ENCODE measurements at places on chromosomes 1 and 21.

DNA sequence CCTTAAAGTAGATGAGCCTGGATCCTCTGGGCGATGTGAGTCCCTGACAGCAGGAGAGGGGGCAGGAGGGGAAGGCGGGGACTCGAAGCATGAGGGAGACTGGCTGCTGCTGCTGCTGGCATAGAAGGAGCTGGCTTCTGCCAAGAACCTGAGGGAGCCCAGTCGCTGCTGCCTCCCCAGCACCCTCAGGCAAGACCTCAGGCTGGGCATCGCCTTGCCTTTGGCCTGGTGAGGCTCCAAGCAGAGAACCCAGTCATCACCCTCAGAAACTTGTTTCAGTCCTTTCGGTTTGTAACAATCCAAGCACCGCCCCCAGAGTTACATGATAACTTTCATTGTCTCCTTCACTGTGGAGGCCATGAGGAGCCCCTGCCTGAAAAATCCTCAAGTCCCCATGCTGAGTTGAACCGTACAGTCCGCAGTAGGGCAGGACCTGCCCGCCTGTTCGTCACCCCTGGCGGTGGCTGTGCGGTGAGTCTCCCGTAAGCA lies 38.8 kb downstream of the POFUT2 start:
- DNase-seq, result no peak

DNA sequence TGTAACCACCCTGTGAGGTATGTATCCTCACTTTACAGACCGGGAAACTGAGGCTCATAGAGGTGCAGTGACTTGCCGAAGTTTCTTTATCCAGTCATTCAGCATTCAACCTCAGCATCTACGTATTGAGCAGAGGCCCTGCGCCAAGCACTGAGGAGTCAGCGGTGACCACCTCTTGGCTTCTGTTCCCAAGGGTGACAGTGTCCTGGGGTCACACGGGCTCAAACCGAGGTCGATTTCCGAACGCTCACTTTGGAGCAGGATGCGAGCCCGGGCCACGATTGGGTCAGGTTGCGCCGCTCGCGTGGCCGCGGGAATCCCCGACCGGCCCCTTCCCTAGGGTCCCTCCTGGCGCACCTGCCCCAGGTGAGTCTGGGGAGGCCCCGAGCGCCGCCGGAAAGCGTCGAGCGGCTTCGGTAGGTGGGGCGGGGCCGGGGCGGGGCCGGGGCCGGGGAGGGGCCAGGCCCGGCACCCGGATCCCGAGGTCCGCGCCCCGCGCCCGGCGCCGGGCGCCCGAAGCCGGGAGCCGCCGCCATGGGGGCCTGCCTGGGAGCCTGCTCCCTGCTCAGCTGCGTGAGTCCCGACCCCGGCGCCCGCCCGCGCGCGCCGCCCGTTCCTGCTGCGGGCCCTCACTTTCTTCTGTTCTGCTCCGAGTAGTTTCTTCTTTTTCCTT lies at the start of gene SERINC2:
Gene SERINC2 (plus strand): TSS at position 482 of the 673 bp plus-strand sequence. CDS start 53 bp downstream, at position 535.
- DNase-seq, result no peak

DNA sequence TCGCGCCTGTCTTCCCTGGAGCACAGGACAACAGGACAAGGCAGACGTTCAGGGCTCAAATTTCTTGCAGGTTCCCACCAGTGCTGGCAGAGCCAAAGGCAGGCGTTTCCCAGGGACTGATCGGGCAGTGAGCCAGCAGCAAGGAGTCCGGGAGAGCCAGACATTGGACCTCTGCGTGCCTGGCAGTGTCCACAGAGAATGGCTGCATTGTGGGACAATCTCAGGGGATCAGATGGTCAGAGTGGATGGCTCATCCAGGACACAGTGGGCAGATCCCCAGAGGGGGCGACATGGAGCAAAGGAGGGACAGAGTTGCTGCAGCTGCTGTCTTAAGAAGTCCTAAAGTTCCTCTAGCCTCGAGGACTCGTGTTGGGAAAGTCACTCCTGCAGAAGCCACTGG lies 4.6 kb downstream of the TMEM63A start:
- DNase-seq, result no peak

DNA sequence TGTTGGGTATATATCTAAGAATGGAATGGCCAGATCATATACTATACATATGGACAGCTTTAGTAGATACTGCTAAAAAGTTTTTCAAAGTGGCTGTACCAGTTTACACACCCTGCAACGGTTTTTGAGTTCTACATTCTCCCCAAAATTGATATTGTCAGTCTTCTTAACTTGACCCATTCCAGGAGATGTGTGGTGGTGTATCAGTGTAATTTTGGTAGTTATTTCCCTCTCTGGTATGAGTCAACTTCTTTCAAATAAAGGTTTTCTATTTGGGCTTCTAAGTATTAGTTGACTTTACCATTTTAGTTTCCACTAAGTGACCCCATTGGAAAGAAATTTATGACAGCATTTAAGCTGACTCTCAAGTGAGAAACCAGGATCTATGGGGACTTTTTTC lies 29.2 kb downstream of the INKA2 start:
- DNase-seq, result no peak

- DNase-seq, result no peak
Measured at GRCh38 chr1:183129921-183130690, 56.0 kb upstream of the LAMC2 start.

GRCh38 chr1:160108888-160109662 lies 6.5 kb upstream of the ATP1A2 start:
- DNase-seq, result peak; percentile 23

GRCh38 chr1:167949785-167950184 lies 12.9 kb upstream of the MPC2 start:
- no peak for DNase-seq

DNA sequence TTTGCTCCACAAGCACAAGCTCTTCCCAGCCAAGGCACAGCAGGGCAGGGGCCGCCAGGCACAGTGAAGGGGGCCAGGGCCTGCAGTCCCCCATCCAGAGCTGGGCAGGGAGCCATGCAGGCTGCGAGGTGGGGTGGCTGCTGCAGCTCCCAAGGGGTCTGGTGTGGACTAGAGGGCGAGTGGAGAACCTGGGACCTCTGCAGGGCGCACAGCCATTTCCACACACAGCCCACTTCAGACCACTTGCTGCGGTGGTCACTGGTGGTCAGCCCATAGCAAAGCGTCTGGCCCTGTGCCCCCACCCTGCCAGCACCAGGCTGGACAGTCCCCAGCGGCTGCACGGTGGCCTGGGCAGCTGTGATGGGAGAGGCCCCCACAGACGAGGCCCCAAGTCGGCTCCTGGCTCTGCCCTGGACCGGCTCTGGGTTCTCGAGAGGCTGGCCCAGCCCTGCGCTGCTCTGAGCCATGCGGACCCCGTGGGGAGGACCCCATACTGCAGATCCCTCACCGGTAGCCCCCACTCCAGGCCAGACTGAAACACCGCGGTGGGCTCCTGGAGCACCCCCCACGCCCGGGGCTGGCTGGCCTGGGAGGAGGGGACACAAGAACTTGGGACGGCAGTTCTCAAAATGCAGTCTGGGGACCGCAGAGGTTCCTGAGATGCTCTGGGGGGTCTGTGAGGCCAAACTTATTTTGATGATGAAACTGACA lies 47.1 kb upstream of the COL6A2 start:
- no peak for DNase-seq

DNA sequence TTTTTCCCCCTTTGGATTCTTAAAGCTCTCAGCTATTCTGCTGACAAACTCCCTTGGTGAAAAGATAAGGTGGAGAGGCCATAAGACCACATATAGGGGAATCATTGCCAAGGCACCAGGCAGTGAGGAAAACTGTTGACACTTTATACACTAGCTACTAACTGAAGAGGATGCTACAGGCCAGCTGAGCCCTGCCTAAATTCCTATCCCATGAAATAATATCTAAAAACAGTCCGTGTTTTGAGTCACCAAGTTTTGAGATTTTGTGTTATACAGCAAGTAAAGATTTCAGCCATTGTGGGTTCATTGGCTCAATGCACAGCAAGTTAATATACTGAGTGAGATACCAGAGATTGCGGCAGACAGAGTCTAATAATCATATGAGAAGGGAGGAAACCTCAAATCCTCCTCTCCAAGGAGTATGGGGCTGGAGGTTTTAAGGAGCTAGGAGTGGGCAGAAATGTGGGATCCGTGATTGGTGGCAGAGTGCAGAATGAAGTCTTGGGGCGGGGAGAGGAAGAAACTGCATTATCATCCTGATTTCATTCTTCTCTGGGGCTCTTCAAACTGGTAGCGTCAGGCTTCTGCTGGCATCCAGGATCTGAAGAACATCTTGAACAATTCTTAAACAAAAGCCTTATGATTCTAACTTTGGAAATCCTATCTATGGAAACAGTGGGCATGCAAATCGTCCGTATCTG lies 9.2 kb downstream of the CLDN8 start:
- DNase-seq, result no peak

GRCh38 chr1:192575499-192576189 lies at the start of gene RGS1:
RGS1 (plus strand) TSS chr1:192575773; CDS start chr1:192575793, 20 bp downstream.
- no peak for DNase-seq

DNA sequence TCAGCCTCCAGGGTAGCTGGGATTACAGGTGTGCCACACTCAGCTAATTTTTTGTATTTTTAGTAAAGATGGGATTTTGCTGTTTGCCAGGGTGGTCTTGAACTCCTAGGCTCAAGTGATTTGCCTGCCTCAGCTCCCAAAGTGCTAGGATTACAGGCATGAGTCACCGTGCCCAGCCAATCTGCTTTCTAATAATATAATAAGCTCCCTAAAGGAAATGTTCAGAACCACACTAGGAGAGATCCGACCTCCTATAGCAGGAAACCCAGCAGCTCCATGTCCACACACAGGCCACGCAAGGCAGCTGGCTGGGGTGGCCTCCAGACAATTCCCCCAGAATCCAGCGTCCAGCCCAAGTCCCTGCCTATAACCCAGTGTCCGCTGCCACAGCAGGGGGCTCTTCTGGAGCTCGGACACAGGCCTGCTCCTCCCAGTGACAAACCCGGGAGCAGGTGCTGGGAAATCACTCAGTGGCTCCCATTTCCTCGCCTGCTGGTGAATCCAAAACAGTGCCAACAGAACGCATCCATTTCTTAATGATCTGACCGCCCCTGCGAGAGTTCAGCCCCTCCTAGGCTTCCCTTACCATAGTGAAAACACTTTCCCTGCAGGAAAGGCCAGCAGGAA lies 7.5 kb downstream of the RIPK4 start:
- no peak for DNase-seq

DNA sequence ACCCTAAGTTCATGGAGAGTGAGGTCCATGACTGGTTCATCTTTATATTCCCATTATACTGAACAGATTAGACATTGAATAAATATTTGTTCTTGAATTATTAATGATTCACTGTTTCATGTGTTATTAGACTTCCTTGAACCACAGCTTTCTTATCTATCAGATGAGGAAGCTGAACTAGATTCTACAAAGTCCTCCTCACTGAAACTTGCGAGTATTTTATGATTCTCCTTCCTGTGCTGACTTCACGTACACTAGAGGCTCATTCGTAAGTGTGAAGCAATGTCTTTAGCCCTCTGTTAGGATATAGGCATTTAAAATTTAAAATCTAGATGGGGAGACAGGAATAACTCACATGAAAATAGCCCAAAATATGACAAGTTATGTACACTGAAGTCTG lies 95.6 kb upstream of the IRF2BP2 start:
- no peak for DNase-seq

DNA sequence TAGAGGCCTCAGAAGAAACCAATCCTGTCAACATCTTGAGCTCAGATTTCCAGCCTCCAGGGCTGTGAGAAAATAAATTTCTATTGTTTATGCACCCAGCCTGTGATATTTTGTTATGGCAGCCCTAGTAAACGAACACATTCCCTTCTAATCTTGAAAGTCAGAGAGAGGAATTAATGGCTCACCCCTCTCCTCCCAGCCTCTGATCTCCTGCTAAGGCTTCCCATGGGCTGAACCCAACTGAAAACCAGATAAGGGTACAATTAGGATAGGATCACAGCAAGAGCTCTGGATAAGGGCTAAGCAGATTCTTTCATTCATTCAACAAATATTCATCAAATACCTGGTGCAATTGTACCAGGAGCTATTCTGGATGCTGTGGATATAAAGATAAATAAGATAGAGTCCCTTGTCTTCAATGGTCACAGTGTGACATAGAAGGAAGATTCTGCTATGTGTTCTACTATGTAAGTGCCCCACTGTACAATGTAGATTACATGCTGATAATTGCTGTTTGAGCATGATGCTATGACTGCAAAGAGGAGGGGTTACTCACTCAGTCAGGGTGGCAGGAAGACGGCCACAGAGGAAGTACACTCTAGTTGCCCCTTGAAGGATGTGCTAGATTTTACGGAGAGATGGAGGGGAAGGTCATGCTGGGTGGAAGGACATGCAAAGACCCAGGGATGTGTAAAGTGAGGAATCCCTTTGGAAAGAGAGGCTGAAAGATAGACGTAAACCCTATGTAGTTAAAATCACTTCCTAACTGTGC lies 203.3 kb upstream of the JUN start:
- DNase-seq, result no peak

GRCh38 chr1:155250633-155251449 lies 4.4 kb downstream of the ENTREP3 start:
- DNase-seq, result peak; percentile 94

DNA sequence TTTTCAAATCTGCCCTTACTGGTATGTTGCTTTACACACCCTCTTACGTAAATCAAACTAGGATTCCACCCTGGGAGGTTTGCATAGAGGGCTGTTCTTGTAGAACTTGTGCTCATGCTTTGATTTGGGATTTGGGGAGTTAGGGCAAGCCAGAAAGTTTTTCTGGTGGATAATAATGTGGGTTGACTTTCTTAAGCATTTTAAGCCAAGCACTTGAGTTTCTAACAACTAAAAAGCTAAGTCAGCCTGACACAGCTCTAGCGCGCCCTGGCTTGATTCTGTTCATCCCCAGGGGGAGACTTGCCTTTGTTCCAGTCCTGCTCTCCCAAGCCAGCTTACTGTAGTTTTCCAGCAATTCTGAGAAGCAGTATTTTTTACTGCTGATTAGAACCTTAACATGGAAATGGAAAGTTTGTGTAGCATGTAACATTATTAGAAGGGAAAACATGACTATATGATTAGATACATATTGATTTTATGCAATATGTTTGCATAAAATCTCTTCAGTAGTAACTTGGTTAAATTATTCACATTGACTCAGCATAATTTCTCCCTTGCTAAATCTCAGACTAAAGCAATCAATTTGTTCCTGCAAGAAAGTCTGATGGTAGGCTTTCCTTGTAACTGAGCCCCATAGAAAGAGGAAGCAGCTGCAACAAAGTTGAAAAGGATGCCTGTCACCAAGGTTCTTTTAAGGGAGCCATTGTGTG lies 11.0 kb upstream of the PGD start:
- DNase-seq, result no peak

GRCh38 chr1:89201106-89201794 lies 2.5 kb upstream of the GBP4 start:
- DNase-seq, result no peak

DNA sequence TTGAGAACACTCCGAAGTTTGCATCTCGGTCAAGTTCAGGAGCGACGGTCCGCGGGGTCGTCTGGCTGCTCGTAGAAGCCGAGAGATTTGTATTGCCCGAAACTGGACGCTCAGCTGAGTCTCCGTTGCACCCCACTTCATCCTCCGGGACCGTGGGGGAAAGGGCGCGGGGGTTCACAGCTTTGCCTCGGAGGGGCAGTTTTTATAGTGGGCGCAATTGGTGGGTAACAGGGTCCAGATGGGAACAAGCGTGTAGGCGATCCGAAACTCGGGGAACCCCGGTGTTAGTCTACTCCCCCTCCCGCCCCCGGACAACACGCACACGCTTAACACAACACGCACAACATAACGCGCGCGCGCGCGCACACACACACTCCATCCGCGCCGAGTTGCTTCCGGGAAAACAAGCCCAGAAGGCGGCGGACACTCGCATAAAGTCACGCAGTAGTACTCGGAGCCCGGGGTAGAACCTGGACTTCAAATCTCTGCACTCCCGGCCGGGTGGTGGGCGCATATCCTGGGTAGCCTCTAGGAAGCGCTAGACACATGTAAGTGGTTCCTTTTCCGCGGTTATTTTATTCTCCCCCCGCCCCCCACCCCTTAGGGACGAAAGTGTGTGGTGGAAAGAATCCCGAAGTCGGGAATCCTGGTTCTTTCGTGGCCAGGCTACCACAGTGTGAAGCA lies 1.1 kb upstream of the JUN start:
- DNase-seq, result peak; percentile 88

Data from renal pelvis (tissue), 12 donors.